ENCODE measurements at places on chromosomes 1 and 21. TPM values are rescaled to one million over a fixed set of nuclear protein-coding genes. Genes with fewer than 3 reads are reported as not detected.

C4BPA gene
- not detected for total RNA-seq

APCS gene
- total RNA-seq = not detected

RGS4 gene
- total RNA-seq = 0.77 TPM

KCNA2 gene
- total RNA-seq = 0.09 TPM

F11R gene
- 60.0 TPM for total RNA-seq

RNF223 gene
- total RNA-seq = not detected
